ENCODE measurements at places on chromosomes 12 and 14.

GRCh38 chr12:12807970-12808702, 5.0 kb upstream of the DDX47 start:
- DNase-seq, result no peak

- DNase-seq, result no peak
These were observed 70.1 kb upstream of the HOXC13 start for GRCh38 chr12:53868511-53868986.

DNA sequence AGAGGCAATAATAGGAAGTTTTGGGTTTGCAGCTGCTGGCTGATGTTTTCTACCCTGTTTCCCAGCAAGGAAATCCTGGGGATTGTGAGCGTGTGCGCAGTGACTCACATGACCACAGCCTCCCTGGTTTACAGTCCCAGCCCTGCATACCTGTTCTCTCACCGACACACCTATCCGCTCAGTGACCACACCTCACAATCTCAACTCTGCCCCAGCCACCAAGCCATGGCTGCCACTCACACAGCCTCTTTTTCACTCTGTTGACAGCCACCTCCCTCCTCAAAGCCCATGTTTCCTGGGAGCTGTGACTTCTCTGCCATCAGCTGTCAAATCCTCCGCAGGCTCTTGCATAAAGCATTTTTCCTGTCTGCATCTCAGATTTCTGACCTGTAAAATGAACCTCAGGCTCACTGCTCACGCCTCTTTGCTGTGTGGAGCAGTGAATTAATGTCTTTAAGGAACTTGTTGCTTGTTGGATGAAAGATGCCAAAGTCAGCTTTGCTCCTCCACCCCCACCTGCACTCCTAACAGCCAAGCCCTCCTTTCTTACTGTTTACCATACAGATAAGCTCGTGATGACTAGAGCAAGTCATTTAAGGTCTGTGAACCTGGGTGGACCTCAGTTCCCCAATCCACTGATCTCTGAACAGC, 43.5 kb downstream of the B4GALNT3 start:
- DNase-seq, result no peak

GRCh38 chr12:84842406-84843013, 70.1 kb downstream of the SLC6A15 start:
- DNase-seq, result peak; percentile 38

DNA sequence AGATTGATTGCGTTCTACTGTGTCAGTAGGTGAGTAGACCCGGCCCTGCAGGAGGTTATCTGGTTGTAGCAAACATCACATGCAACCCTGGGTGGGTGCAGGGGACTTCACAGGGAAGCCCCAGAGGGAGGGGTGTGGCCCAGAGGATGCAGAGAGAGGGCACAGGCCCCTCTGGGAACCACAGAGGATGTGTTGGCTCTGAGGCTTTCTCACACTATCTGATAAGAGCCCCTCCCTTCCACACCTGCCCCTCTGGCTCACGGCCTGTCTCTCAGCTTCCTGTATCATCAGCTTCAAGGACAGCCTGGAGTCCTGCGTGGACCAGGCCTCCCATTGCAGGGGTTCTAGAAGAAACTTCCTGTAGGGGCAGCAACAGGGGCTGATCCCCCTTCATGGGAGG, 101.9 kb downstream of the RIN3 start:
- DNase-seq, result no peak

DNA sequence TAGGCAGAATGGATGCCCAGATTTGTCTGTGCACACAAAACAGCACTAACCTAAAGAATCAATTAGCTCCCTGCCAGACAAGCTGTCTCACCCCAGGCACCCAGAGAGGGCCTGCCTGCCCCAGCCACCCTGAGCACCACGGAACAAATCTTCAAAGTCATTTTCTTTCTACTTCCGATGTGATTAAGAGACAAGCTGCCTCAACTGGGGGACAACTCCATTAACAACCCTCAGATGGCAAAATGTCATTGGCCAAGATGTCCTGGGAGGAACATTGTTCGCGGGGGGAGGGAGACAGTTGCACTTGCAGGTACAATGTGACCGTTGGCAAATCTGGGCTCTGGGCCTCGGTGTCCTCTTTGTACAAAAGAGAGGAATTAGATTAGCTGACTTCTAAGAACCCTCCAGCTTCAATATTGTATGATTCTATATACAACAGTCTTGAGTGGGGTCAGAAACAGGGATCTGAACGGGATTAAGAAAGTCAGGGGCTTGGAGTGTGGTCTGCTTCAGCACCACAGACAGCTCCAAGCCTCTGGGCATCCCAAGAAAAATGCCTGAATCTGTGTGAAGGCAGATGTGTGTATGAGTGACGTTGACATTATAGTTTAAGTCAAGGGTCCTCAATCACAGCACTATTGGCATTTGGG, 42.8 kb upstream of the CMKLR1 start:
- DNase-seq, result no peak

DNA sequence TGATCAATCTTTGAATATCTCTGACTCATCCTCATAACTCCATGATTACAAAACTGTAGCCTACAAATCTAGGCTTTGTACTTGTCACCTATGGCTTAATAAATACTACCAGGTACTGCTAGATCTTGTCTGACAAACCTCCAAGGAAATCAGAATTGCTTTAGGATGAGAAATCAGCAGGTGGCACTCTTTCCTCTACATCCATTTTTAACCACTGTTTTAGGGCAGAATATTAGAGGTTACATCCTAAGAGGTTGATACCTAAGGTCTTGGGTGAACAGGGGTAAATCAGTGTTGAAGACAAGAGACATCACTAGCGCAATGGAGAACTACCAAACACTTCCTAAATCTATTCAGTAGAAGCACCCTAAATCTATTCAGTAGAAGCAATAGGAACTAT, 63.1 kb upstream of the SOX5 start:
- DNase-seq, result no peak

- DNase-seq, result no peak
These were observed 23.0 kb upstream of the RAB21 start for GRCh38 chr12:71731439-71732356.

DNA sequence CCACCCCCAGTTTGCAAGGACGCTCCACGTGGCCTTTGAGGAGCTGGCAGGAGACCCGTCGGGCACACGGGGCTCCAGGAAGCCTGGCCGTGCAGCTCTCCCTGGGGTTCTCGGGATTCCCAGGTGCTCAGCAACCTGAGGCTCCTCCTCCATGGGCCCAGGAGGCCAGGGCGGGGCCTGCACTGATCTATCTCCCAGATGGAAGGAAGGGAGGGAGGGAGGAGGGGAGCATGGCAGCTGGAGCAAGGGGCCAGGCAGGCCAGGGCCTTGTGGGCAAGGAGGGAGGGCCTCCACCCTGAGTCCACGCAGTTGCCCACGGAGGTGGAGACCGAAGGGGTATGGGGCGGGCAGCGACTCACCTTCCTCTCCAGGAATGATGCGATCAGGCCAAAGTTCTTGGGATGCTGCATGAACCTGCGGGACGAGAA, 127.3 kb downstream of the RFLNA start:
- no peak for DNase-seq

DNA sequence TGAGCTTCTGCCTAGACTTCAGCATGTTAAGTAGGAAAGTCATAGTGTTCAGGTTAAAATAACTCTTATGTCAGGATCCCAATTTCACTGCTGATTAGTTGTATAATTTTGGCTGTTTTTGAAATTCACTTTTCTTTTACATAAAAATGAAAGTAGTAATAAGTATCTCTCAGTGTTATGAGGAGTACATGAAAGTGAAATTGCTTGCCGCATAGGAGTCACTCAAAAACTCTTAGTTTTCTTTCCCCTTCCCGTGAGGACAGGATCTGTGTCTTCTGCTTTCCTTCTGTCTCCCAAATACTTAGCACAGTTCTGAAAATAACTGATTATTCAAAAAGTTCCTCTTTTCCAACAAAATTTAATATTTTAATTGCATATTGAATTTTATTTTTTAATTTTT, 100.5 kb downstream of the SLC38A4 start:
- DNase-seq, result no peak

GRCh38 chr12:127621366-127621765, 645.6 kb upstream of the TMEM132C start:
- DNase-seq, result no peak

GRCh38 chr12:89187507-89187906, 164.8 kb downstream of the DUSP6 start:
- no peak for DNase-seq

DNA sequence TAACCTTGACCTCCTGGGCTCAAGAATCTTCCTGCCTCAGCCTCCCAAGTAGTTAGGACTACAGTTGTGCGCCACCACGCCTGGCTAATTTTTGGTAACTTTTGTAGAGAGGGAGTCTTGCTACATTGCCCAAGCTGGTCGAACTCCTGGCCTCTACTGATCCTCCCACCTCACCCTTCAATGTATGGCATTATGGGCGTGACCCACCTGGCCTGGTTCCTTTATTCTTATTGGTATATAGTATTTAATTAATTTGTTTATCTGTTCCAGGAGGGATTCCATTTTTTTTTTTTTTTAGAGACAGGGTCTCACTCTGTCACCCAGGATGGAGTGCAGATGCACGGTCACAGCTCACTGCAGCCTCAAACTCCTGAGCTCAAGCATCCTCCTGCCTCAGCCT, 40.9 kb upstream of the EAPP start:
- no peak for DNase-seq

DNA sequence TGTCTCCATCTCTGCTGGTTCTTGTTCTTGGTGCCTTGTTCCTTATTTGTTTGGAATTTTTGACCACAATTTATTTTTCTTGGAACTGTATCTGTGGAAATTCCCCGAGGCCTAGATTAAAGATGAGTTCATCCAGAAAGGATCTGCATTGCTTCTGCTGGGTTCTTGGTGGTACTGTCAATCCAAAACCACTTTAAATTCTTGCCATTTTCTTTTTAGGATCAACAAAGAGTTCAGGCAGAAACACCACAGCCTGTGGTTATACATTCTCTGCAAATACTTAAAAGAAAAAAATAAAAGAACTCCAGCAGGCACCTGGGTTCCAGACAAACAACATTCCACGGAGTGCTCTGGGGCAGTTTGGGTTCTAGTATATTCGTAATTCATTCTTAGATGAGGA, 6.0 kb upstream of the VAMP1 start:
- DNase-seq, result no peak

GRCh38 chr12:125856366-125856765, 791.1 kb downstream of the AACS start:
- no peak for DNase-seq

GRCh38 chr12:23350808-23351207, 598.7 kb downstream of the SOX5 start:
- DNase-seq, result no peak

- no peak for DNase-seq
These were observed 75.3 kb upstream of the PLEKHG7 start for GRCh38 chr12:92627511-92627910.

- no peak for DNase-seq
These were observed 110.8 kb upstream of the EEA1 start for GRCh38 chr12:93039930-93040329.

DNA sequence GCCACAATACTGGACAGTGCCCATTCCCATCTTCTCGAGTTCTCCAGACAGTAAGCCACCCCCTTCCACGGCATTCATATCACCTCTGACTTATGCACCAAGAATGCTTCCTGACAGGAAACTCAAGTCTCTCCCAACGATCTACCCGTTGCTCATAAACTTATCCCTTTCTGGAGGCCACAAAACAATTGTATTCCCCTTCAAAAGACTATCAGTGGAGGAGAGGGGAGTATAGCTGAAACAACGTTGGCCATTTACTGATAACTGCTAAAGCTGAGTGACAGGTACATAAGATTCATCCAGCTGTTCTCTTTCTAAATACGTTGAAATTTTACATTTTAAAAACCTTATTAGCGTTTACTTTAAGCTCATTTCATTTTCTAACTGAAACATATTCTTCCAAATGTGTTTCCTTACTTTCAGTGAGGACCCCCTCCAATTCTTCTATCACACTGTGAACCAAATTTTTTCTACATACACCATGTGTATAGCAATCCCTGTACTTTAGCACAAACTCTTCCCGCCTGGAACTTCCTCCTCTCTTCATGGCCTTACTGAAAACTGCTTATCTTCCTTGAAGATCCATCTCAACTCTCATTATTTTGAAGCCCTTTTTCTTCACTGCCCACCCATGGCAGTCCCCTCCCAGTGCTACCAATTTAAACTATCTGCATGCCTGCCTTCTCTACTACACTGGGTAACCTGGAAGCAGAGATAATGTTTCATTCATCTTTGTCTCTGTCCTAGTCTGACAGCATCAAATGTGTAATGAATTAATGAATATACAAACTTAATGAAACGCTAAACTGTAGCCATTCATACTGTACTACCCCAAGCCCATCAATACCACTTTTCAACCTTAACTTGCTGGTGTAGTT, 28.8 kb downstream of the ATXN2 start:
- peak; percentile 43 for DNase-seq

GRCh38 chr12:55901881-55902490, 25.7 kb downstream of the PYM1 start:
- no peak for DNase-seq

DNA sequence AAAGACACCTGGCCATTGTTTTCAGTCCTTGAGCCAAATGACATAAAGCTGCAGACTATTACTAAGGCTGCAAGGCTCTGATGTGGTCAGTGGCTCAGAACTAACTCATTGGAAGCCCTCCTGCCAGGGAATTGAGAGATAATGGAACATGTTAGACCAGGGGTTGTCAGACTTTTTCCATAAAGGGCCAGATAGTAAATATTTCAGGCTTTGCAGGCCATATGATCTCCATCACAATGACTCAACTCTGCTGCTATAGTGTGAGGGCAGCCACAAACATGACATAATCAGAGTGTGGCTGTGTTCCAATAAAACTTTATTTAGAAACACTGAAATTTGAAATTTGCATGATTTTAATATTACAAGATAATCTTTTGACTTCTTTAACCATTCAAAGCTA, 140.3 kb downstream of the TMEM30B start:
- DNase-seq, result no peak

DNA sequence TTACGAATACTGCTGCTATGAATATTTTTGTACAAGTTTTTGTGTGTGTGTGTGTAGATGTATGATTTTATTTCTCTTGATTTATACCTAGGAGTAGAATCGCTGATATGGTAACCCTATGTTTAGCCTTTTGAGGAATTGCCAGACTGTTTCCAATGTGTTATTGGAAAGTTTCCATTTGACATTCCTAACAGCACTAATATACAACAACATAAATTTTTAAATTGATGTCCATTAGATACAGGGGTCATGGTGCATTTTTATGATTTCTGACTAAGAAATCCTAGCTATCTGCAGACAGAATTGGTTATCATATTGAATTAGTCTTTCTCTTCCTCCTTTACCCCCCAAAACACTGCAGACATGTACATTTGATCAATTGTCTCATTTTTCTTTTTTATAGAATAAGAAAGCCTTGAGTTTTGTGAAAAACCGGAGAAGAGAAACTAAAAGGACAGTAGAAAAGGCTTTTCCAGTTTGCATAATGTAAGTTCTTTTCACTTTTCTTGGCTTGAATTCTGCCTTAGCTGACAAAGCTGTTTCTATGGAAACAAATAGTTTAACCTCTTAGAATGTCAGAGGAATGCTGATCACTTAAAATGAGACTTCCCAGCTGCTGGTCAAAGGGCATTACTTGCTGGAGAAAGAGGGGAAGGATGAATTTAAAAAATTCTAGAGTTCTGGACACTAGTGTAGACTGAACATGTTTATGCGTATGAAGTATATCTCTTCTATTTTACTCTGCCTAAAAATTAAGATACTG, 28.2 kb downstream of the PALS1 start:
- peak; percentile 52 for DNase-seq

GRCh38 chr12:1821805-1822204, 1.4 kb downstream of the LRTM2 start:
- no peak for DNase-seq

GRCh38 chr12:105492591-105493545, 162.4 kb downstream of the C12orf75 start:
- DNase-seq, result no peak

GRCh38 chr12:104673696-104674482, 217.1 kb downstream of the CHST11 start:
- no peak for DNase-seq

- no peak for DNase-seq
These were observed 47.2 kb downstream of the NPAS3 start for GRCh38 chr14:32985866-32986265.

Measured in foreskin melanocyte (primary cell).